ENCODE measurements at places on chromosomes 7 and 10. TPM values are rescaled to one million over a fixed set of nuclear protein-coding genes. Genes with fewer than 3 reads are reported as not detected.

Gene ARHGEF35
- total RNA-seq, result 6.7 TPM

GRCh38 chr7:15688911-15689310, 2.4 kb upstream of the MEOX2 start:
- DNase-seq, result no peak

DNA sequence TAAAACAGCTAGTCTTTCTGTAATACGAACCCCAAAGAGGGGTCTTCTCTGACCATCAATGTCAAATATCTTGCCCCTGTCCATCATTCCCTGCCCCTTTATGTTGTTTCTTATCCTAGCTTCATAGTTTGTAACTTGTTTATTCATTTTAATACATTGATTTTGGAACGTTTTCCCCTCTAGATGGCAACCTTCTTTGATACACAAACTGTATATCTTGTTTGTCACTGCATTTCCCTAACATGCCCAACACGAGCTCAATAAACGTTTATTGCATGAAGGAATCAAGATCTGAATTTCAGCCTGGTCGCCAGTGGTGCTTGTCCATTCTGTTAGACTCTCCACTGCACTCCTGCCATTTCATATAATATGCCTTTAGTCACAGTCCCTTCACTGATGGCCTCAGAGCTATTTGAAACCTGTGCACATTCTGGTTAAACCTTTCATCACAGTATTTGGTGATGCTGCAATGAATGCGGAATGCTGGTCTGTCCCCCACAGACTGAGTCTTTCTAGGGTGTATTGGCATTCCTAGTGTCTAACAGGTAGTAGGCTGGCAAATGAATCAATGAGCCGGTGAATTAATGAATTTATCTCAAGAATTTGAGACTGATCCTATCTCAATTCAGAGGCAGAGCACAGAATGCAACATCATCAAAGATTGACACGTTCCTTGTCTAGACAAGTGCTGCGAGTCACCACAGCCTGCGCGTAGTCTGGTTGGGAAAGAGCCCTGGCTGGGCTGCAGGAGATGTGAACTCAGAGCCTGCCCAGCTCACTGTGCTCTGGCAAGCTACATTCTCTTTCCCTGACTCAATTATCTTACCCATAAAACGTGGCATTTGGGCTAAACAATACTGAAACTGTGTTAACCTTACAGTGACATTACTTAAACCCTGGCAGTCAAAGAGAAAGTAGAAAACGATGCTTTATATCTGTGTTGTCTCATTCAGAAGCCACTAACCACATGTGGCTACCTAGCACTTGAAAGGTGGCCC, 55.2 kb upstream of the FRMD4A start:
- no peak for DNase-seq

Gene ZNF853
- 4.1 TPM for total RNA-seq

- DNase-seq, result no peak
Measured at GRCh38 chr7:27514861-27515260, 147.8 kb downstream of the HIBADH start.

Gene HOXA7
- 4.6 TPM for total RNA-seq

Gene GNGT1
- not detected for total RNA-seq

DNA sequence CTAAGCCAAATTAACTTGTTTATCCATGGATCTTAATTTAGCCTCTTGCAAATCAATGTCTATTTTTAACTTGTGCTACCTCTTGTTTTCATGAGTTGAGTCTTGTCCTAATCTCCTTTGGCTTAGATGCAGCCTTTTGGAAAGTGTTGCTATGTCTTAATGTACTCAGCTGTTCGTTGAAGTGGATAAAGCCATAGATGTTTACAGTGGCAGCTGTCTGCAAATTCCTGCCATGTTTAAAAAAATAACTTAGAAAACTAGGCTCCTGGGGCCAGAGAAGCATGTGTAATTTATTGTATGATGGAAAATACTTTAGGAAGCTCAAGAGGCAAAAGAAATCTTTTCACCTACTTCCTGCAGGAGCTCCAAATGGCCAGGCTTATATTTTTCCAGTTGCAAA, 253.1 kb upstream of the RHOBTB1 start:
- DNase-seq, result no peak

Gene OR2A5
- total RNA-seq, result not detected

- DNase-seq, result no peak
Measured at GRCh38 chr10:119526621-119527592, 15.6 kb downstream of the RGS10 start.

Gene SEMA3A
- 5.0 TPM for total RNA-seq

Gene CALML5
- total RNA-seq, result not detected

DNA sequence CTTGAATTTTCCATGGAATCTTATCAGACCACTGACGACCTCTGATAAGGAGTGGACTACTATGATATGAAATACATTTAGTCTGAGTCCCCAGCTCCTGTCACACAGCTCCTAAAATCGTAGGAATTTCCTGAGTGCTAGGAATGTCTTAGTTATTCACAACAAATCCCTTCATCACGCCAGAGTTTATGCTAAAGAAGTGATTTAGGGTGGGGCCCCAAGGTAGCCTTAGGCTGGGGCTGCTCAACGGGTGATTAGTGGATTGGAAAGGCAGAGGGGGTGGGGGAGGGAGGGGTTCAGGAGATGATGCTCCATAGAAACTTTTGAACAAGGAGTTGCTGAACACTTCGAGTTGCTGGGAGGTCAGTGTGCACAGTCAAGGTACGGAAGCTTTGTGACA, 7.0 kb upstream of the TET1 start:
- DNase-seq, result no peak

Gene FKBP6
- not detected for total RNA-seq

DNA sequence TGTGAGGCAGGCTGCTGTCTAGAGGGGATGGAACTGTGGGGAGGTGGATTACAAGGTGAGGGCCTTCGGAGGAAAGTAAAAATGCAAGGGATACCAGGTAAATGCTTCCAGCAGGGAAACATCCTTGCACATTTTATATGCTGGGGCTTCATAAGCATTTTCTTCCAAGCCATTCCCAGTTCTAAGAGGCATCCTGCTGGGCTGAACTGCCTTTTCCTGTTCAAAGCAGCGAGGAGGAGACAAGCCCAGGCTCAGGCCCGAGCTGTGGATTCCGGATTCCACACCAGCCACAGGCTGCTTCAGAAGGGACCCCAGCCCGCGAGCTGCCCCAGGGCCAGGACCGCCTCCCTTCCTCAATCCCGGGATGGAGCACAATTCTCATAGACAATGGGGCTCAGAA, 249.7 kb downstream of the TNS3 start:
- DNase-seq, result no peak

DNA sequence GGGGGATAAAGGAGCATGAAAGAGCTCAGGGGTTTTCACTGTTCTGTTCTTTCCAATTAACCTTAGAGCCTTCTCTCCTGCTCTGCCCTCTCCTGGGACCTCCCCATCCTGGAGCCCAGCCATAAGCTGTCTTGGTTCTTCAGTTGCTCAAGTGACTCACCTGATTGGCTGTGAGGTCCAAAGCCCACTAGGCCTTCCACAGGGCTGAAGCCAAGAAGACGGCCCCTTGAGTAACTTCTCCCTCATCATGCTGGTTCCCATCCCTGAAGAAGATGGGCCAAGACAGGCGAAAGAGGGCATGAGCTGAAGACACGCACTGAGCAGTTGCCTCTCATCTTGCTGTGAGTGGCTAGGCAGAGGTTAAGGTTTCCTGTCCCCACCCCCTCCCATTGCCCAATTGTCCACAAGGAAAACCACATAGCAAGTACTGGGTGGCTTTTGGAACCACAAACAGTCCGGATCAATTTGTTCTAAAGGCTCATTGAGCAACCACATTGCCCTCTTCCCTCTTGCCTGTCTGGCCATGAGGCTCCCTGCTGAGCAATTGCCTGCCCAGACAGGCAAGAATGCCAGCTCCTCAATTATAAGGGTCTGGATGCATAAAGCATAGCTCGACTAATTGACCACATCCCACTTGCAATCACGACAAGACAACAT, 43.9 kb upstream of the GPAM start:
- no peak for DNase-seq

DNA sequence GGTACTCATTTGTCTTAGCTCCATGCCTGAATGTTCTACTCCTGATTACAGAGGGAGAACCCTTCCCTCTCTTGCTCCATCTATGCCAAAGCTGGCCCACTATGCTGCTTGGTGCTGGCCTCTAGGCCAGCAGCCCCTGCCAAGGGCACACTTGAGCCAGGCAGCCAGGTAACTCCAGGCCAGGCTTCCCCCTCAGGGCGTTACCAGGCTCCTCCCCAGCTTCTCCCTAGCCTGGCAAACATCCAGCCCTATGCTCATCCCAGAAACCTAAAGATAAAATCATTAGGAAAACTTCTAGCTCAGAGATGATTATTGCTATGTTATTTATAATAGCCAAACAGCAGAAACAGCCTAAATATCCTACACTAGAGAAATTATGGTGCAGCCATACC, 103.7 kb downstream of the KCNMA1 start:
- DNase-seq, result no peak

Gene DPYSL4
- total RNA-seq, result 0.69 TPM

Gene SPDYE2B
- not detected for total RNA-seq

Gene LIPK
- not detected for total RNA-seq

DNA sequence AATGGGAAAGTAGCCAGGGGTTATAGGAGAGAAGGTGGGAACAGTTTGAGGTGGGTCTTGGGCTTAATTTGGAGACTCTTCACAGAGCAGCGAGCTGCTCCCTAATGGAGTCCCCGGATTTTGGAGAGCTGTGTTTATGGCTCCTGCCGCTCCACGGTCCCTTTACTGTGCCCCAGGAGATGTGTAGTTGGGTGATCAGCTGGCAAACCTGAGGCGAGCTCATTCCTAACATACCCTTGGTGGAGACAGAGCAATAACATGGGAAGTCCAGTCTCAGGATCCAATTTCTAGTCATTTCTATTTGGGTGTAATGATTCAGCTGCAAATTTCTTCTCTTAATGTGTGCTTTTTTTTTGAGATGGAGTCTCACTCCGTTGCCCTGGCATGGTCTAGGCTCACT, 1.5 kb downstream of the GARIN1A start:
- DNase-seq, result no peak

- DNase-seq, result no peak
Measured at GRCh38 chr7:109552017-109552416, 982.3 kb downstream of the DNAJB9 start.

Gene PSD
- total RNA-seq, result 1.6 TPM

DNA sequence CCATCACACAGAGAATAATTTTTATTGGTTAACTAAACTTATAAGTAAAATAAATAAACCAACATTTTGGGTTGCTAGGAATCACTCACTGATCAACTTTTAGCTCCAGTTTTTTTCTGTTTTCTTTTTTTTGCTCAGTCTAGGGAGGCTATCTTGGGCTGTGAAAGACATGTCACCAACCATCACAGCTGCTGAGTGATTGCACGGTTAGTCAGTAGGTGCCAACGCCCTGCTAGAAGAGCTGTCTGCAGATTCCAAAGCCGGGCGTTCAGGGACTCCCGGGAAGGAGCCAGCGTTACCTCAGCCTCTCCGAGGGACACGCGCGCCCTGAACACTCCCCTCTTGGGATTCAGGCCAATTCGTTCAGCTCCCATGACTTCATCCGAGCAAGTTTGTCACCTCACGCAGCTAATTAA, 604 bp upstream of the STAM start:
- peak; percentile 41 for DNase-seq

Gene CCDC3
- total RNA-seq, result 23.5 TPM

DNA sequence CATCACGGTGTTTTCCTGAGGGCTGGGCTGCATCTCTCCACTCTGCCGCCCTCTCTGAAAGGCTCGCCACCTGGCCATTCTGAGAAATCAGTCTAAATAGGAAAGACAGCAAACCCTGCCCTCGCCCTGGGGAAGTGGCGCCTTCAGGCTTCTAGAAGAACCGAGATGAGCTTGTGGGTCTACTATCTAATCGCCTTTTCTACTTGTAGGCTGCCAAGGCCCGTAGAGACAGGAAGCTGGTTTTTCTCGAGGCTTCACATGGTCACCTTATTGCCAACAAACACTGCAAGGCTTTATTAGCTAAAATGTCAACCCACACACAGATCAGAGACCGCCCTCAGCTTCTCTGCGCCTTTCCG, 21.4 kb downstream of the LAT2 start:
- no peak for DNase-seq

Gene LRRC17
- total RNA-seq, result 3.2 TPM

DNA sequence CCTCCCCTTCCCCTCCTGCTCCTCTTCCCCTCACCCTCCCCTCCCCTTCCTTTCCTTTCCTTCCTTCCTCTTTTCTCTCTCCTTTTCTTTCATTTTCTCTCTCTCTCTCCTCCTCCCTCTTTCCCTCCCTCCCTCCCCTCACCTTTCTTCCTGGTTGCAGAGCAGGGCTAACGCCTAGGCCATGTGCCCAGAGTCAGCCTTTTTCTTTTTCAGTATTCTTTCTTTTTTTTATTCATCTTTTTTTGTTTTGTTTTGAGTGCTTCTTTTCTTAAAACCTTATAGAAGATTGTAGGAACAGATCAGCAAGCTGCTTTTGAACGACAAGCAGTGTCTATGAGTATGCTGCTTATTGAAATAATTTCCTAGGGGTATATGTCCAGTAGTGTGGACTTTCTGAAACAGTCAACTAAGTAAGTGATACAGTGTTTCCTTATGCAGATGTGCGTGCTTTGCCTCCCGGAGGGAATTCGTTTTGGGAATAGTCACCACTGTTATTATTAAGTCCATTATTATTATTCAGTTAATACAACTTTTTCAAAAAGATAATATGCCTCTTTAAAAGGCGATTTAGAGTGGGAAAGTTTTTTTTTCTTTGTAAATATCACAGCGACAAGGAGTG, 219.2 kb downstream of the CAMK1D start:
- DNase-seq, result no peak

Gene ATG9B
- total RNA-seq, result not detected

GRCh38 chr10:76432016-76433012, 1000.9 kb downstream of the LRMDA start:
- DNase-seq, result no peak

DNA sequence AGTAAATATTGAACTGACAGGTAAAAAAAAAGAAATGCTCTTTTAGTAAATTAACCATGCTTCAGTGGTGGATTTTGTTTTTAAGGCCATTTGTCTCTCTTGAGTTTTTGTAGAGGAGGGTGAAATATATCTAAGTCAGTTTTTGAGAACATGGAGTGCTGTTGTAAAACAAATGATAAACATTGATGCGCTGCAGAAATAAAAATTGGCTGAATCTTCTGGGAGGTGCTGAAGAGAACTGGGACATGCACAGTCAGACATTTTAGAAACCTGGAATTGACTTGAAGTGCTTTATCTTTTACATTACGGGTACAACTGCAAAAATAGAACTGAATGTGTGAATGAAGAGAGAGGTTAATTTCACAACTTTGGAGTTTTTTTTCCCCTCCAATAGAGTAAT, 203.0 kb upstream of the HDAC9 start:
- no peak for DNase-seq

Gene USP54
- 25.0 TPM for total RNA-seq

Gene SEMA3C
- total RNA-seq, result 46.2 TPM

DNA sequence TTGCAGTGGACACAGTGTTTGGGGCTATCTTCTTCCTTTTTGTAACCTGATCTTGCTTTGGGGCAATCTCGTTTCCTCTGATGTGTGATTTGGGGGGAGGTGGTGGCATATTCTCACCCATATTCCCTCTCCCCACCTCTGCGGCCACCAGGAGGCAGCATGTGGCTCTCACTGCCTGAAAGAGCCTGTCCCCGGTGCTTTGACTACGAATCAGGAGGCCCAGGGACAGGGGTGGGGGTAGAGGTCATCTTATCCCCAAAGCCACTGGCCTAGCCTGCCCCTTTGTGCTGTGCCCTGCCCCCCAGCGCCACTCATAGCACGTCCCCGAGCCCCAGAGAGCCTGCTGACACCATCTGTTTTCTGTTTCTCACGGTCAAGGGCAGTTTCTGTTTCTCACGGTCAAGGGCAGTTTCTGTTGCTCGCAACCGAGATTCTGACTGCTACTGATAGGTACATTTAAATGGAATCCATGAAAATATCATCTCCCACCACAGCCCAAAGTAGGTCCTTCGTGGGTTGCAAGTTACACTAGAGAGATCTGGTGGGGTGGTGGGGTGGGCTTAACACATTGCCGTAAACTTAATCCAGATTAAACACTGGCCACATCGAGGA, 28.2 kb downstream of the PHYH start:
- DNase-seq, result no peak

Gene TMEM213
- total RNA-seq, result not detected

Data from omental fat pad (tissue), 4 donors.